Spinal cord (tissue), 10 donors: ENCODE measurements at places on chromosomes 3 and 15. TPM values are rescaled to one million over a fixed set of nuclear protein-coding genes. Genes with fewer than 3 reads are reported as not detected.

The LAMB2 gene
- 221 TPM for polyA plus RNA-seq

The THPO gene
- polyA plus RNA-seq: 2.0 TPM

GRCh38 chr3:10553591-10554235 is 48.3 kb upstream of the ATP2B2 start:
- no peak overlapping the region for H3K4me3 ChIP-seq
- peak; percentile 63 for DNase-seq
- no peaks in the 10 kb centered on the region for H3K27me3 ChIP-seq
- H3K4me1 ChIP-seq: peaks cover 45% of the 10 kb centered on the region
- peak overlapping the region; percentile 59 for H3K27ac ChIP-seq
- H3K36me3 ChIP-seq: no peaks in the 10 kb centered on the region

The CD80 gene
- not detected for polyA plus RNA-seq

DNA sequence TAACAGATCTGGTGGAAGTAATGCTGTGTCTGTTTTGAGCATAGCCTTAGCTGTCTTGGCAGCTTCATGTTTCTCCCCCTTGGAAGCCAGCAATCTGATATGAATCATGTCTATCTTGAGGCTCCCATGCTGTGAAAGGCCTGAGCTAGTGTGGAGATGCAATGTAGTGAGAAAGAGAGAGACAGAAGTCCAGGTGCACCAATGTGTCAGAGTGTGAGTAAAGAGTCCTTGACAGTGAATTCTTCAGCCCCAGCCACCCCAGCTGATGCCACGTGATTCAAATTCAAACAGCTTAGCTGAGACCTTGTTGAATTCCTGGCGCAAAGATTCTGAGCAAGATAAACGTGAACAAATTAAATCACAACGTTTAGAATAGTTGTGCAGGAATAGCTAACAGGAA is 704.2 kb downstream of the EDEM1 start:
- no peaks in the 10 kb centered on the region for H3K27me3 ChIP-seq
- H3K36me3 ChIP-seq: no peaks in the 10 kb centered on the region
- DNase-seq: no peak
- H3K4me1 ChIP-seq: no peaks in the 10 kb centered on the region
- H3K27ac ChIP-seq: no peak overlapping the region

DNA sequence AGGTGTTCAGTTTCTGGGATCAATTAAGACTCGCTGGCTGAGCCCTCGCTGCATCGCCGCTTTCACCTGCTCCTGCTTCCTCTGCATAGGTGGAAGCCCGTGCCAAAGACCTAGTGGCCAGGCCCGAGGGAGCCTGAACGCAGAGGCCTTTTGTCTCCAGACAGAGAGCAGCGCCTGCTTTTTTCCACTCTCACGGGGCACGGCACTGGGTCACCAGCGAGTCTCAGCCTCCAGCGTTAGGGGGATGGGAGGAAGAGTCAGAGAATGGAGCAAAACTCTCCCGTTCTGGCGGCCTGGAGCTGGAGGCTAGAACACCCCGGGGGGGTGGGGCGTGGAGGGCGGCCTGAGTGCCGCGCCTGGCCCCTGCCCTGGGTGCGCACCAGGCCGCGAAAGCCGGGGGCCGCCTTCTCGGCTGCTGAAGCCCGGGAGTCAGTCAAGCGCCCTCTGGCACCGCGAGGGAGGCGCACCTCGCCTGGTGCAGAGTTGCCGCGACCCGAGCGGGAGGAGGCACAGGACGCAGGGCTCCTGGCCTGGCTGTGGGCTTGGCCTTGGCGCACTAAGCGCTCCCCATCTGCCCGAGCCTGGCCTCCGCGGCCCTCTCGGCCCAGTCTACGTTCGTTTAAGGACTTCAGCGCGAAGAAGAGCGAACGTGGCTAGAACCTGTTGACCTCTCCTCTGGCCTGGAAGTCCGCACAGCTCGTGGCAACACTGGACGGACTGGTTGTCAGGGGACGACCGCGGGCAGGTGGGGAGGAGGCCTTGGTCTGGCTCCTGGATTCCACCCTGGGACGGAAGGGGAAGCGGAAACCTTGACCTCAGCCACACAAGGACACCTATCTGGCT is 21.5 kb downstream of the NR2F2 start:
- H3K4me3 ChIP-seq: peak overlapping the region; percentile 14
- H3K27ac ChIP-seq: peak overlapping the region; percentile 89
- peaks cover 13% of the 10 kb centered on the region for H3K36me3 ChIP-seq

DNA sequence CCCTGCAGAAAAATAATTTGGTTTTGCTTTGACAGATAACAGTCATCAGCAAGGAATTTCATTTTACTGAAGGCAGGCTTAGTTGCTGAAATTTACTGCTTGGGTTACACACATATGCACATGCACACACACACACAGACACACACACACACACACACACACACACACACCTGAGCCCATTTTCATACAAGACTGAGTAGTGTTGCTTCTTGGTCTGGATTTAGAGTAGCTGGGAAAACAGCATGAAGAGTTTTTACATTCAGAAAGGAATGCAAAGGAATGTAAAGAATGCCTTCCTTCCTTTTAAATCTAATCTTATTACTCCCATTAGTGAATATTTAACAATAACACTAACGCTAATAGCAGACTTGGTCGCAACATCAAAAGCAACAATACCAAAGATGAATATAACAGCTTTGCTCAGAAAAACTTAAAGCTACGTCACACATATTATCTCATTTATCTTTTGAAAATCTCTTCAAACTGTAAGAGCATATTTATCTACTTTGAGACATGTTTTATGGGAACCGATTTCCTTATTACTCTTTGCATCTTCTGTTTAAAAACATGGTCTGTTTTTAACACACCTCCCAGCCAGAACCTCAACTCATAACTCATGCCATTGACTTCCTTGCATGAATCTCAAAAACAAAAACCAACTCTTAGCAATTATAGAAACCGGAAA is 32.5 kb downstream of the RFTN1 start:
- peaks cover 4% of the 10 kb centered on the region for H3K4me1 ChIP-seq
- H3K4me3 ChIP-seq: no peak overlapping the region
- H3K36me3 ChIP-seq: no peaks in the 10 kb centered on the region
- no peak overlapping the region for H3K27ac ChIP-seq
- peak; percentile 66 for DNase-seq
- no peaks in the 10 kb centered on the region for H3K27me3 ChIP-seq

- H3K4me1 ChIP-seq: no peaks in the 10 kb centered on the region
- no peak overlapping the region for H3K4me3 ChIP-seq
- peaks cover 27% of the 10 kb centered on the region for H3K36me3 ChIP-seq
- no peak for DNase-seq
Measured at GRCh38 chr3:39088456-39088855, 19.0 kb downstream of the GORASP1 start.

DNA sequence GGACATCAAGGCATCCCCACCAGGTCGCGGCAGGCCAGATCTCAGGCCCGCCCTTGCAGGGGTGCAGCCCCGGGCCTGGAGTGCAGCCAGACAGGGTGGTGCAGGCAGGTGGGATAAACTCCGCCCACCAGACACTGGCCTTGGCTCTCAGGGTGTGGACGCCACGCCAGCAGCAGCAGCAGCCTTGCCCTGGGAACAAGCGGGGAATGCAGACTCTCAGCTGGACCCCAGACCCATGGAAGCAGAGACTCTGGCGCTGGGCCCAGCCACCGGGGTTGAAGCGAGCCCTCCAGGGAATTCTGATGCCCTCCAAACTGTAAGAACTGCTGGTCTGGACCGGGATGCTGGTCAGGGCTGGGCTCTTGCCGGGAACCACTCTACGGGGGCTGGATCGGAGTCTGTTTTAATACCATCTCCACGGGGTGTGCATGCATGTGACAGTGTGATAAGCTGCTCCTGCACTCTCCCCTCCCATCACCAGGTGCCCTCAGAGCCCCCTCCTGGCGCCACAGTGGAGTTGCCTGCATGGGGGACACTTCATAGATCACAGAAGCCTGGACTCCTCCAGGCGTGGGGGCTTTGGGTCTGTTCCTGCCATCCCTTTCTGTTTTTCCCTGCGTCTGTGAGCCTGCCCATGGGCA is 142.7 kb downstream of the NSMCE3 start:
- H3K4me1 ChIP-seq: peaks cover 20% of the 10 kb centered on the region
- DNase-seq: no peak
- H3K36me3 ChIP-seq: peaks cover 21% of the 10 kb centered on the region
- H3K27me3 ChIP-seq: no peaks in the 10 kb centered on the region

DNA sequence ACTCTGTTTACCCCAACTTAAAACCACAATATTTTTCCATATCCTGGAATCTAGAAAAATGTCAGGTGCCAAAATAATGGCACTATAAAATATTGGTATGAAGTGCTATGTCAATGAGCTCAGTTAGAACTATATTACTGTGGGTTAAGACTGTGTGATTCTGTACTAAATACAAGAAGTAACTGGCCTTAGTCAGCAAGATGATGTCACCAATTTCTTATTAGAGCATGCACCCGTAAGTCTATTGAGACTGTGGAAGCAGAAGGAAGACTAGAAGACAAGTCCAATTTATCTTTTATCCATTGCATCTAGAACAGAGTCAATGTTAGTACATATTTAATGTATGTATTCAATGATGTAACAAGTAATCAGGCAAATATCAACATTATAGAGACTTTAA is 25.0 kb downstream of the LRRC58 start:
- no peak overlapping the region for H3K4me3 ChIP-seq
- H3K27me3 ChIP-seq: no peaks in the 10 kb centered on the region
- no peaks in the 10 kb centered on the region for H3K36me3 ChIP-seq
- DNase-seq: no peak
- no peak overlapping the region for H3K27ac ChIP-seq
- no peaks in the 10 kb centered on the region for H3K4me1 ChIP-seq

GRCh38 chr3:112512320-112512719 is 13.0 kb upstream of the BTLA start:
- no peak for DNase-seq
- no peaks in the 10 kb centered on the region for H3K36me3 ChIP-seq
- H3K4me1 ChIP-seq: no peaks in the 10 kb centered on the region
- H3K4me3 ChIP-seq: no peak overlapping the region
- no peak overlapping the region for H3K27ac ChIP-seq

DNA sequence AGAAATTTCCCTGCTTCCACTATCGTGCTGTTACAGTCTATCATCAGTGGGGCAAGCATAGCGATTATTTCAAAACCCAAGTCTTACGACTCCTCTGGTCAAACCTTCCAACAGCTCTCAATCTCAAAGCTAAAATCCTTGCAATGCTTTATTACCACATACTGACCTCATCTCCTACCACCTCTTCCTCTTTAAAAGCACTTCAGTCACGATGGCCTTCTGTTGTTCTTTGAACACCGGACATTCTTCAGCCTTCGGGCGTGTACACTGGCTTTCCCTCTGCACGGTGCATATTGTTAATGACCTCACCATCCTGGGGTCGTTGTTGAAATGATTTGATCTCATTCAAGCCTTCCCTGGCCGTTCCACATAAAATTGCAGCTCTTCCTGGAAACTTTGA is 31.1 kb downstream of the MAGEL2 start:
- no peak overlapping the region for H3K27ac ChIP-seq
- no peaks in the 10 kb centered on the region for H3K27me3 ChIP-seq

GRCh38 chr3:89303701-89304100 is 196.3 kb downstream of the EPHA3 start:
- no peaks in the 10 kb centered on the region for H3K4me1 ChIP-seq
- H3K27ac ChIP-seq: no peak overlapping the region
- no peak for DNase-seq
- H3K27me3 ChIP-seq: no peaks in the 10 kb centered on the region
- H3K4me3 ChIP-seq: no peak overlapping the region
- H3K36me3 ChIP-seq: no peaks in the 10 kb centered on the region

DNA sequence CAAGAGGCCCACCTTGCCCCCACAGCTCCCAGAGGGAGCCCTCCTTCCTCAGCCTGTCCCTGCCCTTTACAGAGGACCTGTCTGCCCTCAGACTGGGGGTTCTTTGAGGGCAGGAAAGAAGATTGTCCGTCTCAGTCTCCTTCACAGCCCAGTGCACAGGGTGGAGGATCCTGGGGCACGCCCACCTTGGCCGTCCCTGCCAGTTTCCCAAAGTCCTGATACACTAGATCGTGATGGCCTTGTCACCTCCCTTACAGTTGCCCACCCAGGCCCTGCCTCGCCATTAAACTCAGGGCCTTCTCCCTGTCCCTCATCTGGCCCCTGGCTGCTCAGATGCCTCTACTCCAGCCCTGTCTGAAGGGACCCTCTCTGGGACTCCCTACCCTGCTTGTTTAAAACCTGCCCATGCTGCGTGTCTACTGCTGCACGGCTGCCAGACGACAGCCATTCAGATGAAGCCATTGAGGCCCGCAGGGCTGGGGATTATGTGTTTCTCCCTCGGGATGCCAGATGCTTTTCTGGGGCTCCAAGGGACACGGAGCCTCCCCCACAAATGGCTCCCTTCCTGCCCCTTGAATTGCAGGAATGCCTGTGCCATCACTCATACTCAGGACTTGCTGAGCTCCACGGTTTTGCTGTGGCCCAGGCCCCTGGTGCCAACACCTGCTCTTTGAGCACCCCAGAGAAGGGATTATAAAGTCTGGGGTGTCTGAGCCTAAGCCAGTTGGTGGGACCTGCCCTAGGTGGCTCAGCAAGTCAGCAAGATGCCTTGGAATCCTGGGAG is 27.8 kb downstream of the ACSBG1 start:
- no peaks in the 10 kb centered on the region for H3K27me3 ChIP-seq
- no peak overlapping the region for H3K27ac ChIP-seq
- DNase-seq: no peak
- peaks cover 11% of the 10 kb centered on the region for H3K36me3 ChIP-seq
- H3K4me1 ChIP-seq: peaks cover 79% of the 10 kb centered on the region

GRCh38 chr3:190546881-190547510 is 33.1 kb downstream of the IL1RAP start:
- H3K4me3 ChIP-seq: no peak overlapping the region
- no peaks in the 10 kb centered on the region for H3K27me3 ChIP-seq
- H3K4me1 ChIP-seq: no peaks in the 10 kb centered on the region
- DNase-seq: peak; percentile 18
- no peak overlapping the region for H3K27ac ChIP-seq

- H3K27ac ChIP-seq: peak overlapping the region; percentile 67
- no peaks in the 10 kb centered on the region for H3K27me3 ChIP-seq
- H3K4me1 ChIP-seq: peaks cover 20% of the 10 kb centered on the region
- DNase-seq: no peak
- no peaks in the 10 kb centered on the region for H3K36me3 ChIP-seq
Measured at GRCh38 chr15:31237043-31237324, 89.7 kb upstream of the KLF13 start.

The SYNPR gene
- 56.2 TPM for polyA plus RNA-seq

GRCh38 chr3:138455801-138456716 is 21.6 kb downstream of the ESYT3 start:
- no peak overlapping the region for H3K4me3 ChIP-seq
- H3K27ac ChIP-seq: no peak overlapping the region
- H3K4me1 ChIP-seq: no peaks in the 10 kb centered on the region
- DNase-seq: no peak
- no peaks in the 10 kb centered on the region for H3K27me3 ChIP-seq

- no peak for DNase-seq
- H3K4me1 ChIP-seq: no peaks in the 10 kb centered on the region
- no peaks in the 10 kb centered on the region for H3K36me3 ChIP-seq
- H3K27me3 ChIP-seq: no peaks in the 10 kb centered on the region
Measured at GRCh38 chr3:27554706-27555105, 70.5 kb upstream of the SLC4A7 start.

- peaks cover 3% of the 10 kb centered on the region for H3K4me1 ChIP-seq
- no peak overlapping the region for H3K4me3 ChIP-seq
- no peaks in the 10 kb centered on the region for H3K27me3 ChIP-seq
- peak; percentile 17 for DNase-seq
Measured at GRCh38 chr15:27563765-27564370, 535.2 kb downstream of the OCA2 start.
